ENCODE measurements at places on chromosomes 7 and 10.

GRCh38 chr10:106312087-106312486 lies 852.4 kb downstream of the SORCS1 start:
- no peak for DNase-seq

- DNase-seq: no peak
Measured at GRCh38 chr10:110434489-110435096, 63.1 kb upstream of the DUSP5 start.

- no peak for DNase-seq
Measured at GRCh38 chr7:6604458-6604857, 11.0 kb upstream of the ZNF853 start.

GRCh38 chr7:117830422-117830954 lies 42.8 kb downstream of the CTTNBP2 start:
- no peak for DNase-seq

DNA sequence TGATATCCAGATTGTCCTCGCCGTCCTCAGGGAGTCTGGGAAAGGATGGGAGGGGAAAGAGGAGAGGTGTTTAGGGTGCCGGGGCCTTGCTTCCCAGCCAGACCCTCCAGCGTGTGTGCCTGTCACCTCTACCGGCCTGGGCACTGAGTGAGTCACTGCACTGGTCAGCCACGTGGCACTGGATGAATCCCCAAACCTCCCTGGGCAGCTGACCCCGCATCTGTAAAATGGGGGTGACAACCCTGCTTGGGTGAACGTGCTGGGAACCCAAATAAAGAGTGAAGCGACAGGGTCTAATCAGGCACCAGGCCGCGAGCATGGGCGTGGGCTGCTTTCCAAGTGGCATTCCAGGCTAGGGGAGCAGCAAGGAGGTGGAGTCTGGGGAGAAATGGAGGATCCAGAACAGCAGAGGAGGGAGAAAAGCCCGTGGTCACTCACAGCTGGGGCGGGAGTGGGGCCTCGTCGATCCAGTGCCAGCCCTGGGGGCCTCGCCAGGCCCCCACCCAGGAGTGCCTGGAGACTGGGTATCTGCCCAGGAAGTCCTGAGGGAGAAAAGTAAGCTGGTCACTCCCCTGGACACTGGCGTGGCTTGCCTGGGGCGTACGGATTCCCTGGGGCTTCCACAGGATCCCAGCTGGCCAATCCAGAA lies 29.7 kb downstream of the KLRG2 start:
- no peak for DNase-seq

DNA sequence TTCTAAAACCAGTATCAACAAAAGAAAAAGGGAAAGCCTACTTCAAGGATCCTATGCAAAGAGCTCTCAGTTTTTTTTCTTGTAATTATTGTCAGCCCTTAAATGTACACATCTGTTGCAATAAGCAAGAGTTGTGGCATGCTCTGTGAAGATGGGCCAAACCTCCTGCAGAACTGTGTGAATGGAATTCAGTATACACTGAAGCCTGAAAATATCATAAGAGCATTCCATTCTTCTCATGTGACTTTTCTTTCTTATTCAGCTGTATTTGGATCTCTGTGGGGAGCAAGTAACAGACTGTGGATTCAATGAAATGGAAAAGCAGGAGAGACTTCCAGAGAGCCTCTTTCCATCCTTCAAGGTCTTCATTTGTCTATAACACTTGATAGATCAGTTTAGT lies 130.7 kb downstream of the SAMD9 start:
- DNase-seq: no peak

- no peak for DNase-seq
Measured at GRCh38 chr10:101601541-101601940, 13.4 kb downstream of the DPCD start.

GRCh38 chr10:51031950-51032349 lies 42.3 kb upstream of the PRKG1 start:
- DNase-seq: no peak

DNA sequence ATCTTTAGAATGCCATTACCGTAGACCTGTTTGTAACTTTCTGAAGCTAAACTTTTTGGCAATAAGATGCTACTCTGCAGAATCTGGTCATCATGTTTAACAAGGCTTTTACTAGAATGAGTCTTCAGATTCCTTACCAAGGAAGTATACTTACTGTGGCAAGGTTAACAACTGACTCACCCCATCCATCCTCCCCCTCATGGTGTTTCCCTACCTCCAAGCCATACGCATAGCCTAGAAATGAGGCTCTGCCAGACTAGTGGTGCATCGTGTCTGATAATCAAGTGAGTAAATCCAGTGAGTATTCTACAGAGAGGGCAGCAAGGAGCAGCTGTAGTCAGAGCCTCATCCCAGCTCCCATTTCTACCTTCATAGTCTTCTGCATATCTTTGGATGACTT lies 223.6 kb downstream of the IPMK start:
- DNase-seq: no peak

DNA sequence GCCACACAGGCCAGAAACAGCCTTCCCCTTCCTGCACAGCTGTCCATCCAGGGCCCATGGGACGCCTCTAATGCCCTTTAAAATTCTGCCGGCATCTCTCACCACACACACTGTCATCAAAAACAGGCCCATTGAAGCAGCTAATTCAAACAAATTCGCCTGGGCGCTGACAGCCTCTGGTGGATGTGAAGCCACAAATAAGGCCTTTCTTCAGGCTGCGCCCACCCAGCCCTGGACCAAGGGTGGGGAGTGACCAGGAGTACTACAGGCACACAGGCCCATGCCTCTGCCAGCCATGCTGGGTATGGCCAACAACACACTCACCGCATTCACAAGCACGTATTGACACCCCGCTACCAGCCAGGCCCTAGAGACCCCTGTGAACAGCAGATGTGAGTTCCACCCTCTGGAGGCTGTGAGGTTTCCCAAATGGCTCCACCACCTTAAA lies 54.6 kb downstream of the SLIT1 start:
- no peak for DNase-seq

DNA sequence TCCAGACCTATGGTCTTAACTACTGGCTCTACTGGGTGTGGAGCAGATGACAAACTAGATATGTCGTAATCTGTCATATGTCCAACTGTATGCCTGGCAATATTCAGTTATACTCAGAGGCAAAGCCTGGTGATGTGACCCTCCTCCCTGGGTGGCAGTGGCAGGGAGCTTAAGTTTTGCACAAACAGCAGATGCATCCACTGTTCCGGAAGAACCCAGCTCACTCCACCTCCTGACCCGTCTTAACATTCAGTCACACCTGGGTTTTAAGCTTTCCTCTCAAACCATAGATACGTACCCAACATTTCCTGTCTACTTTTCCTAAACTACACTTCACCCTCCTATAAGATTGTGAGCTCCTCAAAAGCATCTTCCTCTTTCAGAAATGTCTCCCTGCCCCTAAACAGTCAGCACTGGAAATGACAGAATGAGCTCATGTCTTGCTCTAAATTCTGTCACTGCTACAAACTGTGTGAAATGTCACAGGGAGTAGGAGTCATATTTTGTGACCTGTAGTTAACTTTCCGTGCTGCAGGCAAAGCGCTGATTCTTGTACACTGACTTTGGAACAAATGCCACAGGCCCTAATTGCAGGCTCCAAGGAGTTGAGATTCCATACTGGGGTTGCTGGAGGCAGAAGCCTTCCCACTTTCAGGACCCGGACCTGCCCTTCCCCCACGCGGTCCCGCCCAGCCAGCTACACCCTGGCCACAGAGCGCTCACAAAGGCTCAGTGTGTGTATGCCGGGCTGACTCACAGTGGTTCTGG lies 23.9 kb downstream of the SCD start:
- DNase-seq: peak; percentile 53

GRCh38 chr10:35569111-35569707 lies 35.9 kb upstream of the GJD4 start:
- DNase-seq: no peak

GRCh38 chr10:8066124-8066523 lies 11.6 kb downstream of the GATA3 start:
- no peak for DNase-seq

GRCh38 chr7:158592541-158592940 lies 4.9 kb upstream of the PTPRN2 start:
- no peak for DNase-seq

DNA sequence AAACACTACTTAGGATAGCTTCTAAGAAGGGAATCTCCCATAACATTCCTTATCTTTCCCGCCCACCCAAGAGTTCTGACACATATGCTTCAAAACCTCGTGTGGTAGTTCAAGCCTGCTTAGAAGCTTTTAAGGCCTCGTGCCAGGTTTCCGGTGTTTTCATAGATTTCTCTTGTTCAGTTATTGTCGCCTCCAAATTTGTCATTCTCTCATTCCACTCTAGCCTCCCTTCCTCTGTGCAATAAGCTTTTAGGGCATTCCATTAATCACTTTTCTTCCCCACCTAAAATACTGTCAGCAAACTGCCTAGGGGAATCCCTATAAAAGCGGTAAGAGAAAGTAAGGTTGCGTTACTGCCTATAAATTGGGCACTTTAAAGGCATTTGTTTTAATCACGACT lies 718 bp upstream of the BPGM start:
- no peak for DNase-seq

DNA sequence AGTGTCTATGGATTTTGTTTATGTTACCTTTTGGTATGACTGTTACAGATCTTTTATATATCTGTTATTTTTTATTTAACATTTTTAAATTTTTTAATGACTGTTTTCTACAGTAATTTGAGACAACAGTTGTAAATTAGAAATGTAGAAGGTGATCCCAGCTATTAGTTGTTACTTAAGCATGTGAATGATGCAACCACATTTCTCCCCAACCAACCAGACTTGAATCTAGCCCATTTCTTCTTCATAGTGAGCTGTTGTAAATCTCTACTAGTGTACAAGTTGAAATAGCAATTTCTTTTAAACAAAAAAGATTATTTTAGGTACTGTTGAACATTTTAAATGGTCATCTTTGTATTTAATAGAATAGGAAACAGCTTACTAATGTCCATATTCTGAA lies 18.0 kb downstream of the TMEM106B start:
- no peak for DNase-seq

- no peak for DNase-seq
Measured at GRCh38 chr10:104127411-104127810, 5.4 kb downstream of the SFR1 start.

GRCh38 chr7:27165089-27165995 lies at the start of gene HOXA9:
TSS of gene HOXA9 (minus strand) at chr7:27165537. CDS start at chr7:27165457, 80 bp downstream.
- peak; percentile 15 for DNase-seq

DNA sequence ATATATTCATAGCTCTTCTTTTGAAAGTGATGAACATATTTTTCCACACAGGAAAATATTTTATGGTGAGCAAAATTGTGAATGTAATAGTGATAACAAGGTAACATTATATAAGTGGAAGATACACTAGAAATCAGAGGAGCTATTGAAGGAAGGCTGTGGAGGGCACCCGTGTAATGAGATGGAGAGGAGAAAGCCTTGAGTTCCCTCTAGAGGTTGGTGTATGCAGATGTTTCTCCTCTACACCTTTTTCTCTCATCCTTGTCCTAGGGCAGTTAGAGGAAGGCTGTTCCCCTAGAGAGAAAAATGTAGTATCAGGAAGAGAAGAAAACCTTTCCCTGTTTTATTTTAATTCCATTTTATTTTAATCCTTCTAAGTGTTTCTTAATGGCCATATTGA lies 54.6 kb upstream of the NRG3 start:
- DNase-seq: no peak

GRCh38 chr10:133024704-133025557 lies 62.8 kb upstream of the ADGRA1 start:
- DNase-seq: no peak

- no peak for DNase-seq
Measured at GRCh38 chr7:121798453-121798840, 74.5 kb upstream of the PTPRZ1 start.

DNA sequence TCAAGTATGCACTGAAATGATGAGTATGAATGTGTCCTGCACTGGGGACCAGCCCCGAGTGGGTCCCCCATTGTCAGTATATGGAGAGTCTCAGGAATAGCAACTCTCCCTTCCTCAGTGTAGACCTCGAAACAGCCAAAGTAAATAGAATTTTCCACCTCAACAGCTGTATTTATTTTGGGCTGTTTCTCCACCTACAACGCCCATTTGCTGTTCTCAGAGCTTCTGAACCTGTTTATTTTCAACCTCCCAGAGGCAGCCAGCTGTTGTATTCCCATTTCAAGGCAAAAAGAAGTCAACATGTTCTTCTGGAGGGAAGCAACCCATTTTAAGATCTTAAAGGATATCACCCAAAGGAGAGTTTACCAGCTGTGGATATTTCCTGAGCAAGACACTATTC lies 59.6 kb upstream of the BICC1 start:
- no peak for DNase-seq

Measured in activated CD8-positive, alpha-beta memory T cell treated with anti-CD3 and anti-CD28 coated beads, Interleukin-2, amount 50 U/mL, for 4 hours (primary cell).